ENCODE measurements at places on chromosomes 12 and 14.

DNA sequence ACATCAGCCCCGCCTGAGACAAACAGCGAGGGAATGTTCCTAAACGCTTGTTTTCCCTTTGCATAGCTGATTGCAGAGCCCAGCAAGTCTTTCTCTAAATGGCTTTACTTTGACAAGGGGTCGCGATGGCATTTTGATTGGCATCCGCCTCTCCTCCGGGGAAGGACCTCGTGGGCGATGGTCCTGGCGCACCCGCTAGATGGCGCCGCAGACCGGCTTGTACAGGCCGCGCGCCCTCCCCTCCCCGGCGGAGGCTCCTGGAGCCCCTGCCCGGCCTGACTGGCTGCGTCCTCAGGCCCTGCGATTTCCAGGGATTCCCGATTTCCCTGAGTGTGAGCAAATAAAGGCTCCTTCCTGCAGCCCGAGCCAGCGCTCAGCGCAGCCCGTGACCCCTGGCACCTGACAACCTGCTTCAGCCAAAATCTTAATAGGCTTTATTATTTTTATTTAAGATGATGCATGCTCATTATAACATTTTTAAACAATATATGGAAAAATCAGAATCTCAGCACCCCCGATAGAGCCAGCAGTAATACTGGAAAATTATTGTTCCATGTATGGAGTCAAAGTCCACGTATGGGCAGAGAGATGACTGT, 468.3 kb downstream of the AACS start:
- peak; percentile 48 for DNase-seq

- no peak for DNase-seq
Measured at GRCh38 chr12:25794571-25794970, 163.9 kb upstream of the RASSF8 start.

- no peak for DNase-seq
Measured at GRCh38 chr14:74400031-74400685, 25.9 kb downstream of the SYNDIG1L start.

DNA sequence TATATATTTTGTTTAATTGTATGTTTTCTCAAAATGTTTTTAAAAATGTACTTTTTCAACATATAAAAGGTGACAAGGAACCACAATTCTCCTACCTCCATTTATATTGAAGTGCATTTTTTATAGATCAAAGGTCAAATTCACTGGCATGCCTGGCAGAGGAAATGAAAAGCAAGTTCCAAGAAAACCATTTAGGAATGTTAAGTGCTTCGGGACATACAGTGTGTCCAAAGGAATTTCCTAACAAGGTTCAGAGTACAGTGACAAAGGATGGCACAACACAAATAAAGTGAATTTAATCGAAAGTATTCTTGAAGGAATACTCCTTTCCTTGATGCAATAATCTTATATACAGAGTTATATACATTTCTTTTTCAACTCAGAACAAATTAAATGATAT, 242.3 kb downstream of the CCER1 start:
- no peak for DNase-seq

GRCh38 chr12:107818984-107819383, 44.5 kb downstream of the ASCL4 start:
- DNase-seq: no peak

DNA sequence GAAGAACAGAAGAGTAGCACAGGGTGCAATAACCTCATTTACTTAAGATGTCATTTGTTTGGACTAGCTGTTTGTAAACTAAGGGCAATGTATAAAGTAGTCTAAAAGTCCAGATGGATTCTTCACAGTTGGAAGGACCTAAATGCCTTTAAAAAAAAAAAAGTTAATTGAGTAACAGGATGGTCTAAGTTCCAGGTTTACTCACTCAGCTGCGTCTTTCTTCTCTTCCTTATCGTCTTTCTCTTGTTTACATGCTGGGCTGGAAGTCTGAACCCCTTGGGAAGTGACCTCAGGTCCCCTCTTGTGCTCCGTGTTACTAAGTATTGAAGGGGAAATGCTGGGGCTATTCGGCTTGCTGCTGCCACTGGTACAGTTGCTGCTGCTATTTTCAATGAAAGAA, 82.5 kb downstream of the SH2B3 start:
- peak; percentile 60 for DNase-seq

DNA sequence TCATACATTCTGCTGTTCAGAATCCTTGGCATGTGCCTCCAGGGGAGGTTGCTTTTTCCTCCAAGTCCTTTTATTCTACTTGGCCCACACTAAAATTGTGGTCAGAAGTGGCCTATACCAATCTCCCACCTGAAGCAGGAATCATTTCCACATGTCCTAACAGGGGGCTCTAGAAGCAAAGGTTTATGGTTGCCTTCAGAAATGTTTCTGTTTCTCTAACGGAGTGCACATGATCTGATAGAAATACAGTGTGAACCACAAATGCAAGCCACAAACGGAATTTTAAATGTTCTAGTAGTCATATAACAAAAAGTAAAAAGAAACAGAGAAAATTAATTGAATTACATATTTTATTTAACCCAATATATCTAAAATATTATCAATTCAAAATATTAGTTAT, 4.0 kb downstream of the PTGER2 start:
- no peak for DNase-seq

DNA sequence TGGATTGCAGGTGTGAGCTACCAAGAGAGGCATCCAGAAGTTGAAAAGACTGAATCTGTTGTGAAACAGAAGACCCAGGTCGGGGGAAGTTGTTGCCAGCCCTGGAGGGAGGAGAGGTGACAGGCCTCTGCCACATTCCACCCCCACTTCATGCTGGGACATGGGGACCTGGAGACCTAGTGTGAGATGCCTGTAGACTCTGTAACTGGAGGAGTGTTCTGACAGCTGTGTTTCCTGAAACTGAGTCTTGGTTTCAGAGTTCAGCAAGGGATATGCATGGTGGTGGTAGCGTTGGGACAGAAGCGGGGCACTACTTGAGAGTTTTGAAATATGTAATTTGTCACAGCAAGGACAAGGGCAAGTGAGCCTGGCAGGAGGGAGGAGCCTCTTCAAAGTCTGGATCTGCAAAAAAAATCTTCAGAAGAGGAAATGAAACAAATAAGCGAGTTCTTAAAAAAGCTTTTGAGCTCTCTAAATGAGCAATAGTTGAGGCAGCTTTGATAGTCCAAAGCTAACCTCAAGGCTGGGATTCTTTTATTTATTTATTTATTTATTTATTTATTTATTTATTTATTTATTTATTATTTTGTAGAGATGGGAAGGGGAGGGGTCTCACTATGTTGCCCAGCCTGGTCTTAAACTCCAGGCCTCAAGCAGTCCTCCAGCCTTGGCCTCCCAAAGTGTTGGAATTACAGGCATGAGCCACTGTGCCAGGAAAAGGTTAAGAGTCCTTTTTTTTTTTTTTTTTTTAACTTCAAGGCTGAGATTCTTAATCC, 58.9 kb upstream of the EEA1 start:
- DNase-seq: peak; percentile 43
